ENCODE measurements at places on chromosomes 5 and 9. TPM values are rescaled to one million over a fixed set of nuclear protein-coding genes. Genes with fewer than 3 reads are reported as not detected.

The UBE2QL1 gene
- not detected for total RNA-seq

The SPINK13 gene
- not detected for total RNA-seq

The PCDHGA11 gene
- 8.7 TPM for total RNA-seq

The PCDHGA4 gene
- total RNA-seq: 3.5 TPM

The COL23A1 gene
- total RNA-seq: not detected

The DMRTA1 gene
- total RNA-seq: 0.35 TPM

DNA sequence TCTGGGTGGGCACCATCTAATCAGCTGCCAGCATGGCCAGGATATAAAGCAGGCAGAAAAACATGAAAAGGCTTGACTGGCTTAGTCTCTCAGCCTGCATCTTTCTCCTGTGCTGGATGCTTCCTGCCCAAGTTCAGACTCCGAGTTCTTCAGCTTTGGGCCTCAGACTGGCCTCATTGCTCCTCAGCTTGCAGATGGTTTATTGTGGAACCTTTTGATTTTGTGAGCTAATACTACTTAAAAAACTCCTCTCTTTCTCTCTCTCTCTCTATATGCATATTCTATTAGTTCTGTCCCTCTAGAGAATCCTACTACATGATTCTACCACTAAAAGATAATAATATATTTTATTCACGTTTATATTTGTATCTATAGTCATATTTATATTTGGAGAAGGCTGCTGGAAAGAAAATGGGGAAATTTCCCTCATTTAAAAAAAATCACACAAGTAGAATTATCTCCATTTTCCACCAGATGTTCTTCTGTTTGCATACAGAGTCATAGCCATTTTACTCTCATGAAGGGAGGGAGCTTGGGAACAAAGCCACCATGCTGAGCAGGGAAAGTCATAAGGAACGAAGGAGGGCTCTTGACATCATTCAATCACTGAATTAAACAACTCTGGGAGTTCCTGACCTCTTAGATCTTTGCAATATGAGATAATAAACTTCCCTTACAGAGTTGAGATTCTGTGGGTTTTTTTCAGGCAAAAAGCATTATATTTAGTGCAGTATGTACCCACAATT is 1137.4 kb upstream of the CDH18 start:
- no peak for DNase-seq

DNA sequence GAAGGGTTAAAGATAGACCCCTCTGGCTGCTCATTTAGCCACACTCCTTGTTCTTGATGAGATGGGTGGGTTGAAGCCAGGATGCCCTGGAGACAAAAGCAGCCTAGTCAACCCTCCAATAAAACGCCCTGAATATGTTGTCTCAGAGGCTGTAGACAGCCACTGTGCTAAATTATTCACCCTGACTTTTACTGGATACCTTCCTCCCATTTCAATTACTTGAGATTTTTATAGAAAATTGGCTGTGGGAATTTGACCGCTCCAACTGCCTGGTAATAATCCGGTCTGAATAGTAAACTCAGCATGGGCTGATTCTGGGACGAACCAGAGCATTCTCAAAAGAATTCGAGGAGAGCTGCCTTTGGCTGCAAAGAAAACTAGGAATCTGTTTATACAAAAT is 104.2 kb downstream of the SNX18 start:
- no peak for DNase-seq

DNA sequence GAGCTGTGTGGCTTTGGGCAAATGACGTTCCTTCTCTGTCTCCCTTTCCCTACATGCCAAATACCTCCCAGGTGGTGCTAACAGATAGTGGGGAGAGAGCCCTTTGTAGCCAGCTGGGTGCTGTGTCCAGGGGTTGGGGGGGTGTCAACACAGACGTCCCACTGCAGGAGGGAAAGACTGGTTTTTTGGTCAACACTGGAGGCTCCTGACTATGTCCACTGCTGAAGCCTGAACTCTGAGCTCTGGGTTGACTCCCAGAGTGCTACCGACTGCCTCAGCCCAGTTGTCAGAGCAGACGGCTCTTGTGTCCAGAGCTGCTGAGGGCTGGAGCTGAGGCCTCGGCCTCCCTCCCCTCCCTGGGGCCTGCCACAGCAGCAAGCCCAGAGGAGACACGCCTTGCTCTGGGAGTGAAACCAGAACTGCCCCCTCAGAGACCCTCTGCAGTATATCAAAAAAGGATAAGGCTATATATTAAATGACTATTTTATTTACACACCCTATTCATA is 14.8 kb upstream of the SLC25A51 start:
- DNase-seq: no peak

DNA sequence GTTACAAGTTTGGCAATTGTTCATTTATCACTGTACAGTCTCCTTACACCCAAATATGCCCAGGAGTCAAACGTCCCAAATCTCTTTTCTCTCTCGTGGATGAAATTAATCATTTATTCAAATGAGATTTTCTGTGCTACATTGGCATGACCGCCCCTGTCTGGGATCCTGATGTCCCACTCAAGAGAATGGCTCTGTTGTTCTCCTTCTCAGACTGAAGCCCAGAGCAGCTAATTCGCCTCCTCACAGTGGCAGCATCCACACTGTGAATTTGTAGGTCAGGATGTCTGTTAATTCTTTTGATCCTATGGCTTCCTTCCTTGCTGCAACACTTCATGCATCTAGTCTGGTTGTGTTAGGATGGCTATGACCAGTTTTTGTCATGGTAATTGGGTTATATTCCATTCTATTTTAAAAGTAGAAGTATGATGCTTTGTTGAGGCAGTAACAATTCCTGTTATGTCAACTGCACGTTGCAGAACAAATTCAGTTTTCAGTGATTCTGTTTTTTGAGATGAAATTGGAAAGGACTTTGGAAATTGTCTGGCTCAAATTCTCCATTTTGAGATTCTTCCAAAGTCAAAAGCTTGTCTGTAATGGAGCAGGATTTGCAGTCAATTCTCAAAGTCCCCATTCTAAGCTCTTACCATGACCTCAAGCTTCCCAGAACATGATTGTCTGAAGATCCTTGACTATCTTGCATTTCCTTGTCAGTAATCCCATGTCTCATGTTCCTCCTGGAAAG is 141.5 kb upstream of the GAS1 start:
- DNase-seq: no peak

DNA sequence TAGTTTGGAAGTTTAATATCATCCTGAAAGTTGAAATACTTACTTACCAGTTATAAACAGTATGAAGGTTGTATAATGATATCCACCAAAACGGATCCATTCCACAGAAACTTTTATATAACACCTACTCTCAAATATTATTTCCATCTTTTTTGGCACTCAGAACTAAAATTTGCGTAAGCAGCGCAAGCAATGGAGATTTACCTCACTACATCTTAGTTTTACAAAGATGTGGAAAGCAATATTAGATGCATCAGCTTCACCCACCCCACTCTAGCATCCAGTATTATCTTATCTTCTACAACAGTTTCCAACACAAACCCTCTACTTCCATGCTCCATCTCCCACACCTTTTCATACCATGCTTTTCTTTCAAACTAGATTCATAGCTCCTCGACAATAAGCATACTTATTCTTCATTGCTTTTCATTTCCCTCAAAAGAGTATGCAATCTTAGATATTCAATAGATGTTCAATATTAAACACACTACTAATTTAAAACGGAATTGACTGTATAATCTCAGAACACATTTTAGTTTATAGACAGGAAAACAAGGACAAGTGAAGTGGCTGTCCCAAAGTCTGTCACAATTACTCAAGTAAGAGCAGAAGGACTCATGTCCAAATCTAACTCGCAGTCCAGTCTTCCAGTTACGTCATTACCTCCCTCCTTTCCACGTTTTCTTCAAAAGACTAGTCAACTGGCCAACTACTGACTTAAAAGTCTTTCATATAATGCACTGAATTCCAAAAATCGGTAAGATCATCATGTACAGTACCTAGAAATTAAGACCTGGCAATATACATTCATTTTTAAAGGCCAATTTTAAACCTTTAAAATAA is 2.2 kb downstream of the PPP2CA start:
- no peak for DNase-seq

DNA sequence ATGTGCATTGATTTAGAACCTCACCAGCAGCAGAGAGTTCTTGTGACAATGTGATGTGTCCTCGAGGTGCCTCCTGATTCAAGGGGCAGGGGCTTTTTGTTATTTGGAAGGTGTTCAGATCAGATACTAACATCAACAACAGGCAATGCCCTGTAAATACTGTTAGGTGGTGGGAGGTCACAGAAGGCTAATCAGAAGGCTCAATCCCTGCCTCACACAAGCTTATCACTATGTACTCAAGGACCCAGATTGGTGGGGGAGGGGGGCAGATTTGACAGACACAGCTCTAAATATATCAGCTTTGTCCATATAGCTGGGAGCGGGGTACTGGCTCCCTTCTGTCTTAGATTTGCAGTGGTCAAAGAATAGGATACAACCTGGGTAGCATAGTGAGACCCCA is 2.6 kb downstream of the FRMPD1 start:
- no peak for DNase-seq

- no peak for DNase-seq
These were observed 159.2 kb downstream of the SNCAIP start for GRCh38 chr5:122471031-122471751.

- DNase-seq: no peak
These were observed 281.4 kb downstream of the ISL1 start for GRCh38 chr5:51664491-51665250.

GRCh38 chr9:99762470-99762869 is 59.2 kb upstream of the NR4A3 start:
- no peak for DNase-seq

DNA sequence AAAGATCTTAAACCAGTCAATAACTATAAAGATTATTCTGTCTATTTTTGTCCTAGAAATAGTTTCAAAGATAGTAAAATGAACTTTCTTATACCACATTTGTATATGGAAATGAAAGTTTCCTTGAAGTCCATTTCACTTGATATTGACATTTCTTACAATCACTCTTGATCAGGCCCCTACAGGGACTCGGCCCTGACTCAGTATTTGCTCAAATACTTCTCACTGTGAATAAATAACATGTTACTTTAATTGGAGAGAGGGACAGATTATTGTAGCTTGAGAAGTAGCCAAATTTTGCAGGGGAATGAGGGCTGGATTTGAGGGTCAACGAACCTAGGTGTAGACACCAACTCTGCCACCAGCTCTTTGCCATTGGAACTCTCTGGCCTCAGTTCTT is 25.6 kb upstream of the SMARCA2 start:
- no peak for DNase-seq
